ENCODE measurements at places on chromosomes 3 and 15.

GRCh38 chr3:181326637-181327223 lies 337.2 kb upstream of the DNAJC19 start:
- no peak for DNase-seq

DNA sequence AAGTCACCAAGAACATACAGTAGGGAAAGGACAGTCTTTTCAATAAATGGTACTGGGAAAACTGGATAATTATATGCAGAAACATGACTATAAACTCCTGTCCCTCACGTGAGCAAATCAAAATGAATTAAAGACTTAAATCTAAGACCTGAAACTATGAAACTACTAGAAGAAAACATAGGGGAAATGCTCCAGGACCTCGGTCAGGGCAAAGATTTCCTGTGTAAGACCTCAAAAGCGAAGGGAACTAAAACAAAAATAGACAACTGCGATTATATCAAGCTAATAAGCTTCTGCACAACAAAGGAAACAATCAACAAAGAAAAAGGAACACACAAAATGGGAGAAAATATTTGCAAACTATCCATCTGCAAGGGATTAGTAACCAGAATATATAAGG lies 62.7 kb downstream of the CRYGS start:
- no peak for DNase-seq

DNA sequence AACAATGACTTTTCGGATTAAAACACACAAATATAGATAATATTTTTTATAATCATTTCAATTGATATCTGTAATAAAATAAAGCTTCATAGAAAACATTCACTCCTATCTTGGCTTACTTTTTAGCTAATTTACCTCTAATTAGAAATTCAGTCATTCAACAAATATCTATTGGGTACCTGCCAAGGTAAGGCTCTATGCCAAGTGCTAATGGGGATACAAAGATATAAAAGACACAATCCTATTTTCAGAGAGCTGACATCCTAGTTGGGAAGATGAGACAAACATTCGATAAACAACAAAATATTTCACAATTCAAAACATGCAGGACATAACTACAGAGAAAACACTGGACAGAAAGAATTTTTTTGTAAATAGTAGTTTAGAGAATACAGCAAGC lies 63.3 kb downstream of the ULK4 start:
- DNase-seq = no peak

DNA sequence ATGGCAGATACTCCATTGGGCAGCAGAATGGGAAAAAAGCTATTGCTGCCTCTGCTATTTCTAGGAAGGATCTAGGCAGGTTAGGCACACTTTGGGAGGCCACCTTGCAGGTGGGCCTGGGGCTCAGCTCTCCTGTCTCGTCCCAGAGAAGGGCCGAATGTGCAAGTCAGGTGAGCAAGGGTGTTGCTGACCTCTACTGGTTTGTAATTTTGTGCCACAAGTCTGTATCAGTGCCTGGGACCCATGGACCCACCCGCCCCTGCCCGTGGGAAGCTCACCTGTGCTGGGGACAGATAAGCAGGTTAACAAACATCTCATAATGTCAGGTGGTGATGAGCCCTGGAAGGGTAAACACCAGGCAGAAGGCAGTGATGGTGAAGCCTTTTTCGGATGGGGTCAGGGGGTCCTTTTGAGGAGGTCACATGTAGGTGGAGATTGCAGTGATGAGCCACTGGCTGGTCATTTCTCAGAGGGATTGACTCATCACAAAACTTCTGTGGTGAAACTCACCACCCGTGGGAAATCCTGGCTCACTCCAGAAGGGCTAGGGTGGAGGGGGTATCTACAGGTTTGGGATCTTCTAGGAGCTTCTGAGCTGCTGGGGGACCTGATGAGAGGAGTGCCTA lies 161.3 kb downstream of the KLF13 start:
- DNase-seq = no peak
